Omental fat pad (tissue), 4 donors: ENCODE measurements at places on chromosomes 11 and 22.

GRCh38 chr11:43649501-43649900 is 31.0 kb upstream of the HSD17B12 start:
- DNase-seq, result no peak

DNA sequence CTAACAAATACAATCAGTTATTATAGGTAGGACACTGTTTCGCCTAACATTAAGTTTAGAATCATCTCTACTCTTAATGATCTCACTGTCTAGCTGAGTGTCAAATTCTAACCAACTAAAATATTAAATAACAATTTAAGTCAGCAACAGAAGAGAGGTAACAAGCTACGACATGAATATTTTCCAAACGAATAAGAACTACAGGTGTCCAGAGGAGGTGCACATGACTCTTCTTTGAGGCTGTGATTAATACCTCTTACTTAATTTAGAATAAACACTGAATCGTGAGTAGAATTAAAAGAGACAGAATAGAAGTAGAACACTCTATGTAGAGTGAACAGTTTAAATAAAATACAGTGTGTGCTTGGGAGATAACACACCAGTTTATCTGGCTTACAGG is 619.0 kb upstream of the ARHGAP42 start:
- DNase-seq, result no peak

DNA sequence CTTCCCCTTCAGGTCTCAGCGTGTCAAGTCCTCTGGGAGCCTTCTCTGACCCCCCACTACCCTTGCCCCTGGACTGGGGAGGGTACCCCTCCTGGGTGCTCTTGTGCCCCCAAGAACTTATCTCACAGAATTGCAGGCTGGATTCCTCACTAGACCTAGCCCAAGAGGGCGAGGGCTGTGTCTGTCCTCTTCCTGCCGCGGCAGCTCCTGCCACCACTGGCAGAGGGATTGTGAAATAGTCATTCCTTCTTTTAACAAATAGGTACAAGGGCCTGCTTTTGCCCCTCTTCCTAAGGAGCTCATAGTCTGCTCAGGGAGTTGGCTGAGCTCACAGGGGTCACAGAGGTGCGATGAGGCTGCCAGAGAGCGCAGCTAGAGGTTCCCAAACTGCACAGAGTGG is 5.5 kb downstream of the RAB36 start:
- no peak for DNase-seq

DNA sequence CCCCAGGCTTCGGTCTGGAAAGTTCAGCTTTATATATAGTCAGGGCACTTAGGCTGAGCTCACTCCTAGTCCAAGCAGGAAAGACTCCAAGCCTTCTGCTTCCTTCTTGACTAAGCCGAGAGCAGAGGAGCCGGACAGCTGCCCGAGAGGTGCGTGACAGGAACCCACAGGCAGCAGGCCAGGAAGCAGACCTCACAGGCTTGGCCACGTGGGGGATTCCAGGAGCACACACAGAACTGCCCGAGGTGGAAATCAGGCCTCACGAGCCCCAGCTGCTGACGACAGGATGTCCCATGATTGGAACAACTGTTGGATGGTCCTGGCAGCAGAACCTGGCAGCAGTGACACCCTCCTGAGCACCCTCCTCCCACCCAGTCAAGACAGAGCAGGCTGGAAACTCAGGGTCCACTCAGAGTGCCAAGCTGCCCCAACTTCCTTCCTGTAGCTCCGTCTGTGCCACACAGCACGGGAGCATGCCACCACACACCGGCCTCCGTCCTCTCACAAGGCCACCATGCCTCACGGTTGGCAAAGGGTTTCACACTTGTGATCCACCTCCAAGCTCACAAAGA is 5.4 kb downstream of the PLA2G6 start:
- no peak for DNase-seq

DNA sequence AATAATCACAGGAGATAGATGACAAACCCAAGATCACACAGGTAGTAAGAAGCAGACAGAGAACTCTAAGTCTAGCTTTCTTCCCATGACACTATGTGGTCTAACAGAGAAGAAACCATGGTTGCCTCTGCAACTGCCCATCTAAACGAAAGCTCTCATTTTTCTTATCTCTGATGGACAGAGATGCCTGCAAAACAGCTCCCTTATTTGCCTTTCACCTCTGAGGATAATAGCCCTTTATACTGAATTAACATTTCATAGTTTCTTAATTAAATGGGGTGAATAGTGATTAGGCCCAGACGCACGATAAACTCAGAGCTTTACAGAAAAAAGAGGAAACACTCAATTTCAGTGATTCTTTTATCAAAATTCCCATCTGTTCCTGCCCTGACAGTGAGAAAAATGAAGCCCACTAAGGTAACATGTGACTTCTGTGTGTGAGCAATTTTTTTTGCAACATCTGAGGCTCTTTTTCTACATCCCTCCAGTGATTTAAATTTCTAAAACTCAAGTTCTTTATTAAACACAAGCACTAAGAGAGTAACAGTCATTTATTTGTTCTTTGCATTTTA is 24.6 kb downstream of the OR2AG2 start:
- DNase-seq, result no peak

GRCh38 chr11:130369141-130369691 is 54.5 kb upstream of the ZBTB44 start:
- no peak for DNase-seq

DNA sequence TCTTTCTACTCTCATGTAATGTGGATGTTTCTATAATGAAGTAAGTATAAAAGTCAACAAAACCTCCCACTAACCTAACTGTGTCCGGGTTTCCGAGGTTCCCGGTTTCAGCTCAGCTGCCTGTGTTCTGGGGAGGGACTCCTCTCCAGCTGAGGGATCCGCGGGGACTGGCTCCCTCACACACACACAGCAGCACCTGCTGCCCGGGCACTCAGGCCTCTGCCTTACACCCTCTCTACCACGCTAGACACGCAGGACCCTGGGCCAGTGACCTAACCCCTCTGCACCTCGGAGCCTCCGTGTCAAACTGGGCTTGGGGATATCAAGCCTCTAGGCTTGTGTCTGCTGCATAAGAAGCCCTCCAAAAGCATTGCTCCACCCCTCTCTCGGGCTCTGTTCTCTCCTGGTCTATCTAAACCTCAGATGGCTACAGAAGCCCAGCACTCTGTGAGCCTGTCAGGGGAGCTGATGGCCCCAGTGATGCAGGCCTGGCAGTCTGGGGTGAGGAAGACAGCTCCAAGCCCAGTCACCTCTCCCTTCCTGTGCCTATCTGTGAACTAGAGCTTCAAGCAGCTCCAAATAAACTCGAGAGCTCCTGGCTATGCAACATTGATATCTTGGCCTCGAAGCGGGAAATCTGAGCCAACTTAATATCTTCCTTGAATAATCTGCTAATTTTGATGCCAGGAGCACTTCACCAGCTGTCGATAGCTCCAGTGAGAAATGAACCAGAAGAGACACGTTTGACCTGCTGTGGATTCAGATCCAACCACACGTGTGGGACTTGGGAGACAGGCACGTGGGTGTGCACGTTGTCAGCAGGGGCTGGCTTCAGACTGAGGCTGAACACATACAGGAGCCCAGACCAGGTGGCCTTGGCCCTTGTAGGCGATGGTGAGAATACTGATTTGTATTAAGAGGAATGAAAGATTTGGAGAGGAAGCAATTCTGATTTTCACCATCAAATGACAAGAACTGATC is 232.7 kb upstream of the B3GAT1 start:
- no peak for DNase-seq
